ENCODE measurements at places on chromosomes 7 and 10.

- no peak for DNase-seq
Measured at GRCh38 chr10:102604439-102604841, 39.8 kb upstream of the TRIM8 start.

DNA sequence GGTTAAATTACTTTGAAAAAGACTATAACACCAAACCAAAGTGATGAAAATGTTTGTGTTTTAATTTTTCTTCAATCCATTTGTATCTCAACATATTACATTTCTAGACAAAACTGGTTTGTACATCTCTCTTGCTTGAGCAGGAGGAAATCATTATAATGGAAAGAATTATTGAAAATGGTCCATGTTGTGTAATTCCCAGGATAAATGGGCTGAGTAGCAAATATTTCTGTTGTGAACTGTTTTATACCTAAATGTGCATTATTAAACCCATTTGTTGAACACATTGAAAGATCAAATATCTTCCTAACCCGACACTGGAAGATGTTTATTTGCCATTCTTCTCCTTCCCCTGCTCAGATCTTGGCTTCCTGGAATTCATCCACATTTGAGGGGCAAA lies 14.1 kb upstream of the CDK6 start:
- DNase-seq = no peak

GRCh38 chr10:88642963-88643362 lies 21.3 kb upstream of the LIPF start:
- DNase-seq = no peak

- DNase-seq = no peak
Measured at GRCh38 chr7:26115650-26116049, 36.3 kb upstream of the NFE2L3 start.

DNA sequence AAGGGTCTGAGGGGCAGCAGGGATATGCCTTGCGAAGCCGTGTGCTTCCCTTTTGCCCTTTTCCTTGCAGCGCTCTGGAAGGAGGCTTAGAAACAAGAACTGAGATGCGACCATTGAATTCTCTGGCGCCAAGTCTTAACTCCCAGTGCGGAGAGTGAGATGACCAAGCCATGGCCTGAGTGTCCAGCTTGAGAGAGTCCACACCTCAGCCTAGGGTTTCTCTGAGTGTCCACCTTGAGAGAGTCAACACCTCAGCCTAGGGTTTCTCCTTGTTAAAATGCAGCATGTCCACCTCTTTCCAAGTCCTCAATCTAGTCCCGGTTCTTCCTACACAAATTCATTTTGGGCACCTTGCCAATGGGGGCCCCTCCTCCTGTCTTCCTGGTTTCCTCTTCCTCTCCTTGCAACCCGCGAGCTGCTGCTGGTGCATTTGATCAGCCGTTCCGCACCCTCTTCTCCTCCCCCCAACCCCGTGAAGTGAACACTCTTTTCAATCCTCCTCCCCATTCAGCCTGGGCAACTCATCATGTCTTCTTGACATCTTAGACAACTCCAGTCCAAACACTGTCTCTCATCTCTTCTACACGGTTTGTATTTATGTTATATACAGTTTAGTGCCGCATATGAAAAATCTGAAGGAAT lies 178.2 kb upstream of the PITRM1 start:
- no peak for DNase-seq

DNA sequence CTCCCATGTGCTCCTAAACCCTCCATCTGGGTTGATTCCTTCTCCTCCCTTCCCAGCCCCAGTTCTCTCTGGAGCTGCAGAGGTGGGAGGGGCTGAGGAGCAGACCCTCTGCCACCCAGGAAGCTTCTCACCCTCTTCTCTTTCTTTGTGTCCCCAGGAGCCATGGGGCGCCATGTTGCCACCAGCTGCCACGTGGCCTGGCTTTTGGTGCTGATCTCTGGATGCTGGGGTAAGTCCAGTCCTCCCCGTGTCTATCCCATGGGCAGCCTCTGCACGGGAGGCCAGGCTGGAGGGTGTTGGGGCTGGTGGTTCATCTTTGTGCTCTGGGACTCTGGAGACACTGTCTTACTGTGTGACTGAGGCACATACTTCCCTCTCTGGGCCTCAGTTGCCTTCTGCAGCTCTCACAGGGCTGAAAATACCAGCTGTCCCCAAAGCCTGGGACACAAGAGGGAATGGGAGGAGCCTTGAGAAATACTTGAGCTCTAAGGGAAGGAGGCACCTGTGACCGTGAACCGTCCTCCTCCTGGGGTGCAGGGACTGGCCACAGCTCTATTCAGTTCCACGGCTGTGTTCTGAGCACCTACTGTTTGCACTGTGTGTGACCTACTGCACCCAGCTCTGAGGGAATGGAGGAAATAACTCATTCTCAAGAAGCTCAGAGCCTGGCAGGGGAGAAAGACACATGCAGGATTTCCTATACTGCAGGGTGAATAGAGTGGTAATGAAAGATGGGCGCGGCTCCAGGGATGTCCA lies 43.1 kb downstream of the CDH23 start:
- DNase-seq = no peak

DNA sequence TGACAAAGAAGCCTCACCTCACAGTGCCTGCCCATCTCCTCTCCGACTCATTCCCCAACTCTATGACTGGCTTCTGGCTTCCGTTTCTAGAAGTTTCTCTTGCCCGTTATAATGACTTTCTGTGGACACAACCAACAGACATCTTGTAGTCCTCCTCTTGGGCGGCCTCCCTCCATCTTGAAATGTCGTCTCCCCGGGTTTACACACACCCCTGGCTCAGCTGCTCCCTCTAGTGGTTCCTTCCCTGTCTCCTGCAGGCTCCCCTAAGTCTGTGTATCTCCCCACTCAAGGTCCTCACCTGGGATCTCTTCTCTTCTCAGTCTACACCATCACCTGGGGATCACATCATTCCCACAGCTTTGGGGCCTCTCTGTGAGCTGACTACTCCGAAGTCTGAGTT lies 123.4 kb upstream of the NEBL start:
- DNase-seq = no peak

DNA sequence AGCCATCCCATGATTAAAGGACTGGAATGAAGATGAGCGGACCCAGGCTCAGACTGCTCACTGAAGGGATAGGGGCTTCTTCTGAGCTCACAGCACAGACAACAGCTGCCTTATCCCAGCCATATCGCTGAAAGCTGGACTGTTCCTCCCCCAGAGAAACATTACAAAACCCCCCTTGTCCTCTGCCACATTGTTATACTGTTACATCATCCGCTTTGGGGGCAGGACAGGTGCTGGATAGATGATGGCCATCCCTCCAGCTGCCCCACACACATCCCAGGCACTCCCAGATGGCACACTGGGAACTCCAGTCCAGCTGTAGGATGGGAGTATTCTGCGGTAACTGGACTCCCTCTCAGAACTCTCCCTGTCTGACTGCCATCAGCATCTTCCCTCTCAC lies 58.7 kb upstream of the BTRC start:
- no peak for DNase-seq

GRCh38 chr10:3002304-3002703 lies 65.0 kb upstream of the PFKP start:
- DNase-seq = no peak

GRCh38 chr7:42986213-42986612 lies 54.0 kb downstream of the MRPL32 start:
- no peak for DNase-seq

DNA sequence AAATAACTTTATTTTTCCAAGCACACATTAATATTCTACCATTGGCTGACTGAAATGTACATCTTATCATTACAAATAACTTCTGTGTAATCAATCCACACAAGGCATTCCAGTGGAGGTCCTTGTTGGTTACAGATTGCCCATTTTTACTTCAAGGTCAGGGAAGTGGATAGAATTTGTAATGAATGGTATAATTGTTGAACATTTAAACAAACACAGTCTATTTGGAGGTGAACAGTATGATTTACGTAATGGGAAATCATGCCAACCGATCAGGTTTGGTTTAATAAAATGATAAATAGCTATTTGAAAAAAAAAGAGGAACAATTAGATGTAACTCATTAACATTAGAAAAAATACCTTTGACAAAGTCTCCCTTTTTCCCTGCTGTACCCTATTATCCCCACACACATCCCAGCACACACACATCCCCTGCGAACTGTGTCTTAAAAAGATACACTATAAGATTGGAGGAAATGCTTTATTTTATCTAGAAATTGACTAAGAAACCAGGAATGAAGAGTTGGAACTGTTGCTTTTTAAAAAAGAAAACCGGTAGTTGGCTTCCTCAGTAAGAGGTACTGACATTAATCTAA lies 19.0 kb upstream of the ASZ1 start:
- DNase-seq = no peak

DNA sequence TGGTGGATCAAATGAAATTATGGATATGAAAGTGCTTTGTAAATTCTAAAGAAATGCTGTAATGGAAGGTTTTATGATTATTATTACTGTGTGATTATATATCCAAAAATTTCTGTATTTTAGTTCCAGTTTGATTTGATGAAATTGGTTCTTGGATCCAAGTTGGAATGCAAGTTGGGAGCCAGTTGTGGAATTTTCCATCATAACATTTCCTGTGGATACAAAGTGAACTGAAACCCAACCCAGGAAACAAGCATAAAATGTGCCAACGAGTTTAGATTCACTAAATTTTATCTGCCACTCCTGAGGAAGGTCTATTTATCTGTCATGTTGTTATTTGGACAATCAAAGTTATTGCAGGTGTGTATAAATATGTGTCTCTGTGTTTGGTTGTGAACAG lies 131.4 kb upstream of the MDFIC start:
- DNase-seq = no peak

Data from T-helper 9 cell (primary cell).